ENCODE measurements at places on chromosomes 1 and 21. TPM values are rescaled to one million over a fixed set of nuclear protein-coding genes. Genes with fewer than 3 reads are reported as not detected.
A peak's percentile ranks its signal among the peaks of the same experiment; 100 is the strongest.

DNA sequence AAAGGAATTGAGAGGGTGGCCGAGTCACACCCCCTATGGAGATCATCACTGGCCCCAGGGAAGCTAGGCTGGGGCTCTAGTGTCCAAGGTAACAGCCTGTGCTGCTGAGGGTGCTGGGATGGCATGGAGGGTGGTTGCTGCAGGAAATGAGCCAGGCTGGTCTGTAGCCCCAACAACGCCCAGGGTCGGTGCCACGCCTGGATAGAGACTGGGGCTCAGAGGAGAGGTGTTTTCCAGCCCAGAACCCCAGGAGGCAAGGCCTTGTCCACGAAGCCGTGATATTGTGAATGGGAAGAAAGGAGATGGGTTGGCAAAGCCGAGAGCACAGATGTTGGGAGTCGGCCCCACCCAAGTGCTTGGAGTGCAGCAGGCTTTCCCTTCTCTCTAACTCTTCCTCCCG lies 68.9 kb upstream of the ACTRT2 start:
- H3K36me3 ChIP-seq = no peaks in the 10 kb centered on the region
- H3K4me1 ChIP-seq = no peaks in the 10 kb centered on the region

The PPIE gene
- 67.7 TPM for total RNA-seq

DNA sequence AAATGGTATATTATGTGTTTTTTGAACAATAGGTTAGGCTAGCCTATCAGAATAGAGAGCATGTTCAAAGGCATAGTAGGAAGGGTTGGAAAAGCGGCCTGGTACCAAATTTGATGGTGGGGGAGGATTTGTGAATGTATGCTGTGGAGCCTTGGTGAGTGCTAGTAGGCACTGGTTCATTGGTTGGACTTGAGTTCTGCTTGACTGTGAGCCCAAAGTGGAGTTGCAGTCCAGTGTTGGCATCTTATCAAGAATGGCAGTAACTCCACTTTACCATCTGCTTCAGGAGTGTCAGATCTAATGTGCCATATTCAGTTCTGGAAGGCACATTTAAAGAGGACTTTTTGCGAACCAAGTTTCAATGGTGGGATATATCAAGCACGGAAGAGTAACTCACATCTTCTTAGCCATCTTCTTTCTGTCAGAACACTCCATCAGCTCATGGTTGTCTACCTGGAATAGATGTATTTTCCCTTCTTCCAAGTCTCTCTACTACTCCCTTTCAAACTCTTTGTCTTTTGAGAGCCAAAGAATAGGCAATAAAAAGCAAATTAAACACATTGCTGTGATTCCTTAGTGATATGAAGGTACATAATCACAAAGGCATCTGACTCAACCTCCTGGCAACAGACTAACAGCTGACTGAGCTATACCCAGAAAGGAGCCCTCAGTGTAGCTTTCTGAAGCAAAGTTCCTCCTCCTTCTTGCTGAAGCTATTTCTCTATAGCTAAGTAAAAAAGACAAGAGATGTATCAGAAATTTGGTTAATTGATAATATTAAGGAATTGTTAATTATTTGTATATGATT lies 21.7 kb downstream of the LRRC8B start:
- no peaks in the 10 kb centered on the region for H3K27me3 ChIP-seq
- no peak for DNase-seq
- peaks cover 32% of the 10 kb centered on the region for H3K4me1 ChIP-seq
- H3K36me3 ChIP-seq = no peaks in the 10 kb centered on the region

The AGRN gene
- total RNA-seq = 1.2 TPM

DNA sequence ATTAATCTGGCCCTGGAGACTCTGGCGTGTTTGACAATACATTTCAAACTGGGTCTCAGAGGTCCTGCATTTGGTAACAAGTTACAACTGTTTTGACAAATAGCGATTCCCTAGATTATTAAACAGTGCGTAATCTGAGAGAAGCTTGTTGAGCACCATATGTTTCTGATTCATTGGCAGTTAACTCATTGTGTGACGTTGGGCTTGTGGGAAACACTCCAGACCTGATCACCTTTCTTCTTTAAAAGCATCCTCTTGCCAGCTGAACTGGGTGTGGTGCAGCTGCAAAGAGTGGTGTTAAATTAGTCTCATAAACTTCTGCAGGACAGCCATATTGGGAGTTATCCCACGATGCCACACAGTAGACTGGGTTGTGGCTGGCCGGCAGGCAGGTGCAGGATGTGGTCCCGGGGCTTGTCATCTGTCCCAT lies 82.7 kb downstream of the CDC7 start:
- no peaks in the 10 kb centered on the region for H3K36me3 ChIP-seq
- peaks cover 3% of the 10 kb centered on the region for H3K4me1 ChIP-seq
- no peaks in the 10 kb centered on the region for H3K27me3 ChIP-seq
- no peak overlapping the region for H3K27ac ChIP-seq

DNA sequence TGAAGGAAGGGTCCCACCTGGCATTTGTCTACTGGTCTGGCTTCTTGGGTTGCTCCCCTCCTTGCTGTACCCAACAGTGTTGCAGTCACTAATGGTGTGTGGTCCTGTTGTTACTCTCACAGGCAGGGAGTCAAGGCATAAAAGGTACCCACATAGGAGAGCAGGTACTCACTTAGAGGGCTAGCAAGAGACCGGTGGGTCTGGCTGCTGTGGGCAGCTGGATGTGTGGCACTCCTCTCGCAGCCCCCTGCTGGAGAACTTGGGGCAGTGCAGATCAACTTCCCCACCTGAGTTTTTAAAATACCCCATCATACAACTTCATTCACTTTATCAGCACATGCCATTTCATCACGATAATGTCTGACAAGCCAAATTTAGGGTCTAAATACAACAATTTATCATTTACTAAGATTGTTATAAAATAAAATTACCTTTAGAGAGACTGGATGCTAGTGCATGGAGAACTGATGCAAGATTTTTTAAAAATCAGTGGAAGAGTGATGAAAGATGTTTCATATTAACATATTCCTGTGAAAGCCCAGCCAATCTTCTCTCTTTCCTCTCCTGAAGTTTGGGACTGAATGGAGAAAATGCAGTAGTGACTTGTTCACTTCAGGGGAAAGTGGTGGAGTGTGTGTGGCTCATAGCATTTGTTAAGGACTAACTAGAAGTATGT lies 42.8 kb downstream of the ACP6 start:
- peaks cover 31% of the 10 kb centered on the region for H3K4me1 ChIP-seq
- H3K27ac ChIP-seq = no peak overlapping the region
- DNase-seq = peak; percentile 44

The FOXD3 gene
- total RNA-seq = not detected

The TIE1 gene
- not detected for total RNA-seq

DNA sequence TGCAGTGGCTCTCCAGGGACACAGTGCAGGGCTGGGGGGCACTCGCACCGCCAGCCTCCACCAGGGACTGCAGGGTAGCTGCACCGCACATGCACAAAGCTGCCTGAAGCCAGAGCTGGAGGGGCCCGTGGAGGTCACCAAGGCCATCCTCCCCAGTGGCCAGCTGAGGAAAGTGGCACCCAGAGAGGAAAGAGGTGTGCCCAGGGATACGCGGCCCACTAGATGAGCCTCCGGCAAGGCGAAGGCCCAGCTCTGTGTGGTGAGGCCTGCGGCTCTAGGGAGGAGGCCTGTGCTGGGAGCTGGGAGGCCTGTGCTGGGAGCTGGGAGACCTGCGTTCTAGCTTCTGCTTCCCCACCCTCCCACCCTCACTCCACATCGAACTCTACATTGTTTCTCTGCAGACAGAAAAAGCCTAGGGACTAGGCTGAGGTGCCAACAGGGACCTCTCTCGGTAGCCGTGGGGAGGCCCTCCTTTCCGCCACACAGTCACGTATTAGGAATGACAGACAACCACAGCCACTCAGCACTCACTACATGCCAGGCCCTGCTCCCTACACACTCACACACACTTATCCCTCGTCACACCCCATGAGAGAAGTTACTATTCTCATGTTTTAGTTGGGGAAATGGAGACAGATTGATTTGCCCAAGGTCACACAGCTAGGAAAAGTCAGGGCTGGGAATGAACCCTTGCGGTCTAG lies 921 bp upstream of the ASCL5 start:
- H3K27me3 ChIP-seq = peaks cover 4% of the 10 kb centered on the region
- no peak for DNase-seq
- H3K4me3 ChIP-seq = no peak overlapping the region
- H3K27ac ChIP-seq = no peak overlapping the region

DNA sequence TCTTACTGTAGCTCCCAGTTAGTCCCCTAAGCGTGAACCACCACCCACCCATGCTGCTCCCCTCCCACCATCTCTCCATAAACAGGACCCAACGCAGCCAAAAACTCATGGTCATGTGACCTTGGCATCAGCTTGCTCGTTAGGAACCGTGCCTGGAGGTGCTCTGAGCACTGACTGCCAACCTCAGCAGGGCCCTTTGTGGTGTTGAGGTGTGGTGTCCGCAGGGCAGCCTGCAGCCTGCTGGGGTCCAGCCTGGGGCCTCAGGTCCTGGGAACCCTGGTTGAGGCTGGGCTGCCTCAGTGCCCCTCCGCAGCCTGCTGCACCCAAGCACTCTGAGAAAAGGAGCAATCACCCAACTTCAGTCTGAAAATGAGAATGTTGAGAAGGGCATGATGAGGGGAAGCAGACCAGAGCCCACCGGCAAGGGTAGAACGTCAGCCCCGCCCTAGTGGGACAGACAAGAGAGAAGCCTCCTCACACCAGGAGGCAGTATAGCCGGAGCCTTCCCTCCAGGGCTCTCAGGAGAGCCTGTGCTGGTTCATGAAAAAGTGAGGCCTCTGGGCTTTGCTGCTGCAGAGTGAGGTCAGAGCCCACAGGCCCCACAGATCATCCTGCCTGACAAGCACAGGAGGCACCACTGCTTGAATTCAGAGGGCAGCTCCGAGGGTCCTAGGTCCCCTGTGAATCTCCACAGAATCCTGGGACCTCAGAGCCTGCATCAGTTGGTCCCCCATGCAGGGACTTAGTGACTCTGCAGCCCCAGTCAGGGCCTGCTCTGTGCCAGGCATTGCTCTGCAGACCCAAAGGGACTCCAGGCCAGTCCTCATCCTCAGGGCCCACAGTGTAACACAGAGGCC lies 4.9 kb upstream of the COL6A2 start:
- H3K4me1 ChIP-seq = no peaks in the 10 kb centered on the region
- H3K27me3 ChIP-seq = no peaks in the 10 kb centered on the region
- no peak overlapping the region for H3K4me3 ChIP-seq
- DNase-seq = no peak
- no peaks in the 10 kb centered on the region for H3K36me3 ChIP-seq

The AZIN2 gene
- 8.0 TPM for total RNA-seq

DNA sequence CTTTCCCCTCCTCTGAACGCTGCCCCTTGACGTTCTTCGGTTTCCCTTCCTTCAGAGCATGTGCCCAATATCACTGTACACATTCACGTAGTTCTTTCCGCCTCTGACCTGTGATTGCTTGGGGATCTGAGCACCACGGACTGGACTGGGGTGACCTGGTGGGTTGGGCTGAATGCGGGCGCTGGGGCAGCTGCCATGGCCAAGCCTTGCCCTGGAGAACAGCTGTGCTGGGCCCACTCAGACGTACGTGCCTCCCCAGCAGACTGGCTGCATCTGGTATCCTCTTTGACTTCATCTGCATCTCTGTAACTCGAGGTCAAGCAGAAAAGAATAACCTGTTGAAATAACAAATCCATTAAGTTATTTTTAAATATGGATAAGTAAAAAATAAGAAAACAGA lies 35.1 kb upstream of the DISC1 start:
- H3K4me3 ChIP-seq = no peak overlapping the region
- H3K36me3 ChIP-seq = no peaks in the 10 kb centered on the region
- no peaks in the 10 kb centered on the region for H3K27me3 ChIP-seq
- DNase-seq = no peak
- H3K4me1 ChIP-seq = no peaks in the 10 kb centered on the region

DNA sequence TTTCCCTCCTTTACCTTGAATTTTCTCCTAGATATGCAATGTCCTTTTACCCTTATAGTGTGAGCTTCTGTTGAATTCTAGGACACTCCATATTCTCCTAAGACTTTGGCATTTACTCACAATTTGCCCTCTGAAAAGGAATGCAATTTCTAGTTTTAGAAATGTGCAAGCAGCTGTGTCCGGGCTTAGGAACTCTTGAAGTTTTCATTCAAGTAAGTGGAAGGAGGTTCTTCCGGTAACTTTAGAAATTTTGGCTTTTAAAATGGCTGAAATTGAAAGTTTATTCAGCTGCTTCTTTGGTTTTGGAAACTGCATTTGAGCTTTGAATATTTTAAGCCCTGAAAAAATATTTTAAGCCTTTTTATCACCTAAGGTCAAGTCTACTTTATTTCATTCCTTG lies 56.3 kb downstream of the DPH5 start:
- DNase-seq = no peak
- H3K4me1 ChIP-seq = peaks cover 16% of the 10 kb centered on the region
- no peak overlapping the region for H3K27ac ChIP-seq
- H3K4me3 ChIP-seq = no peak overlapping the region
- no peaks in the 10 kb centered on the region for H3K27me3 ChIP-seq

The PRR9 gene
- not detected for total RNA-seq

- no peaks in the 10 kb centered on the region for H3K4me1 ChIP-seq
- no peak for DNase-seq
- peaks cover 3% of the 10 kb centered on the region for H3K27me3 ChIP-seq
- no peak within 1 kb of the TSS for H3K4me3 ChIP-seq
Observed at GRCh38 chr1:60073605-60074278, at the start of gene C1orf87. Gene C1orf87, minus strand, starts transcription at chr1:60073770. Its CDS starts 1,127 bp downstream, at chr1:60072643.

GRCh38 chr1:108708691-108709660 lies 3.7 kb upstream of the FNDC7 start:
- no peaks in the 10 kb centered on the region for H3K27me3 ChIP-seq
- no peak overlapping the region for H3K27ac ChIP-seq
- no peaks in the 10 kb centered on the region for H3K36me3 ChIP-seq
- H3K4me3 ChIP-seq = no peak overlapping the region
- peak; percentile 67 for DNase-seq

The LCE2C gene
- not detected for total RNA-seq

The PADI3 gene
- not detected for total RNA-seq

The MKNK1 gene
- 54.3 TPM for total RNA-seq

DNA sequence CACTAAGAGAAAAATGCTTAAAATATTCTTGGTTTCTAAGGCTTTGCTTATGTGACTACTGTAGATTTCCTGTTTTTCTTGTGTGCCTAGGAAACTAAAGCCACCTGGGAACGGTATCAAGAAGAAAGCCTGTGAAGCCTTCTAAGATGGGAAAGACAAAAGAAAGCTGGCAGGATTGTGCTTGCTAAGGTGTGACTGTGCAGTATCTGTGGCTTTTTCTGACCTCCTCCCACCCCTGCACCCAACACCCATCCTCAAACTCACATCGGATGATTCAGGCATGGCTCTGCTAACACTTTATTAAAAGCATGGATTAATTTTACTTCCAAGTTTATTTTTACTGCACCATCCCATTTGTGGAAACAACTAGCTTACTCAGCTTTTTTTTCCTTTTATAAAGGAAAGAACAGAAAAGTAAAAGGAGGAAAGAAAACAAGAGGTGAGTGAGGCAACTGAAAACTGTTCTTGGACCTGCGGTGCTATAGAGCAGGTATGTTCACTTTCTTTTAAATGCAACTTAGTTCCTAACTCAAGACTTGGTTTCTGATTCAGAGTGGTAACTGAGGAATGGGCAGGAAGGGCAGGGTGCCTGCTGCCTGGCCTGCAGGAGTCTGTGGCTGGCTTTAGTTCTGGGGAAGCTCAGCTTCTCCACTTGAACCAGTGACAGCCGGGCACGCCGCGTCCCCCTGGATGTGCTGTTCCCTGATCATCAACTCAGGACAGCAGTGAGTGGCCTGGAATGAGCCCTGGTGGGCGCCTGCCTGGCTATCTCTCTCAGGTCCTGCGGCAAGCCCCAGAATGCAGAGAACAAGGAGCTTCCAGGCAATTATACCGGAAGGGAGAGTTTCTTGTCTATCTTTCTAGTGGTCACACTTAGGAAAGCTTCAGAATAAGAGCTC lies at the start of gene GBP6:
Gene GBP6 (plus strand): TSS at position 422 of the 899 bp plus-strand sequence. CDS start 4,493 bp downstream, outside the sequence.
- DNase-seq = no peak

All from CD4-positive, alpha-beta memory T cell (primary cell).